ENCODE measurements at places on chromosomes 11 and 22.

GRCh38 chr11:119681361-119681910 is 47.6 kb downstream of the NECTIN1 start:
- no peak for DNase-seq

DNA sequence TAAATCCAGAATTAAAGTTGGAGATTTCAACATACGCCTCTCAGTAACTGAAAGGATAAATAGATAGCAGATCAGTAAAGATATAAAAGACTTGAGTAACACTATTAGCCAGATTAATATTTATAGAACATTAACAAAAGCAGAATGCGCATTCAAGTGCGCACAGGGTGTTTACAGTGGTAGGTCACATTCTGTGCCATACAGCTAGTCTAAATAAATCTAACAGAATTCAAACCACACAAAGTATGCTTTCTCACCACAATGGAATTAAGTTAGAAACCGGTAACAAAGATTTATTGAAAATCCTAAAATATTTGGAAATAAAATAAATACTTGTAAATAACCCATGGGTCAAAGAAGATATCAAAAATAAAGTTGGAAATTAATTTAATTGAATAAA is 341.0 kb downstream of the DYNC2H1 start:
- DNase-seq, result no peak

DNA sequence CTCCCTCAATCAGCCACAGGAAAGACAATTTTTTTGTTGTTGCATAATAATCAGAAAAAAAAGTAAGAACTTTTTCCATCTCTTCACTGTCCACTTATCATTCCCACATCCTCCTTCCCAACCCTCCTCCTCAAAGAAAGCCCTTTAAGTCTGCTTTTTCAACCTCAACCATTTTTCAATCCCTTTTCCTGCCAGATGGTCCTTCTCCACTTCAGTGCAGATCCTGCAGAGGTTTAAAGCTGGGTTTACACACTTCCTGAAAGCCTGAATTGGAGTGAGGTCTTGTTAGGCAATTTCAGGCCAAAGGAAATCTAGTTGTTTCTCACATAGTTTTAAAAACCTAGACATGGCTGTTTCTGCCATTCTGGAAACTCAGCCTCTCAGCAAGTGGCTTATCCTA is 78.3 kb downstream of the RPL27A start:
- no peak for DNase-seq

DNA sequence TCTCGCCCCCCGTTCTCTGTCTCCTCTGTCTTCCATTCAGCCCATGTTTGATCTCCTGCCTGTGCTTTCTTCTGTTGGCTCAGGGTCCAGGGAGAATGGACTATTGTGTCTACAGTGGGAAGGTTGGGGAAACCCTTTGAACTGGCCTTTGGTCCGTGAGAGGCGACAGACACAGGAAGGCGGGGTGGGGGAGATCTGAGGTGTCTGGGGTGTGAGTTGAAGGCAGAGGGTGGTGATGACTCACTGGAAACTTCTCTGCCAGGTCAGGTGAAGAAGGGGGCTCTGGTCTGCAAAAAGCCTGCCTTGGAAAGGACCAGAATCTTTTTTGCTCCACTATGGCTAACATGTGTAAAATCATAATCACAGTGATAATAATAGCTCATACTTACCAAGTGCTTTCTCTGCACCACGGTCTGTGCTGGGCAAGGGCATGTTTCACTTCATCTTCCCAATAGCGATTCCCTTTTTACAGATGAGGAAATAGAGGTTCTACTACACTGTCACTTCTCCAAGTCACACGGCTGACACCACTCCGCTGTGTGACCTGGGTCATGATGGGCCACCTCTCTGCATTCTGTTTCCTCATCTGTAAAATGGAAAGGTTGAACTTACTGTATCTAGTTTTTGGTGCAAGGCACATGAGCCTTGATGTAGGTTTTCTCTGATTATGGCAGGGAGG is 99.8 kb upstream of the ALX4 start:
- DNase-seq, result no peak

GRCh38 chr11:17384002-17384511 is 4.4 kb downstream of the KCNJ11 start:
- peak; percentile 60 for DNase-seq

DNA sequence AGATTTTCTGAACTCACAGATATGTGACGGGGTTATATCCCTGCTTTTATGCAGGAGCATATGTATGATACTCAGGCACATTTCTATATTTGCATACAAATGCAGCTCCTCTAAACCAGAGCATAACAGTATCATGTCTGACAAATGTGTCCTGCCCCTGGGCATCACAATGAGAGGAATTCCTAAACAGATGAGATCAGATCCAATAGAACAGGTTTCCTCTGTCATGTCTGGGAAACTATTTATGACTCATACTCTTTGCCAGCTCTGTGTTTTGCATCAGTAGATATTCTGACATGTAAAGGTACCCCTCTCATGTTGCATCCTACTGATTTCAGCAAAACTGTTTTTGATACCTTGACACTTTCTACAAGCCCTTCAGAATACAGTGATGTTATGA is 29.4 kb downstream of the SYT9 start:
- DNase-seq, result no peak

DNA sequence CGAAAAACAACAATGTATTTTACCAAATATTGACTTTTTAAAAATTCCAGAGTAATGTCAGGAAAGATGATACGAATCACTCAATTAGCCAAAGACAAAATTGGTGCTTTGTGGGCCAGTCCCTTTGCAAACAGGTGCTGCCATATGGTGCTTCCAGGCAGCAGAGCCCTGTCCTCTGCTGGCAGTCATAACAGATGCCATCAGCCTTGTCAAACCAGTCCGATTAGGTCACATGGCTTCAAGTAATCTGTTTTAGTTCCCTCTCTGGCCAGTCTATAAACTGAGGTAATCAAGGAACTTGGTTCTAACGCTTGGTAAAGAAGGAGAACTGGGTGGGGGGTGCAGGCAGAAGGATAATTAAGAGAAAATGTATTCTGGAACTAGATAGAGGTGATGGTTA is 49.1 kb upstream of the CAPRIN1 start:
- no peak for DNase-seq

DNA sequence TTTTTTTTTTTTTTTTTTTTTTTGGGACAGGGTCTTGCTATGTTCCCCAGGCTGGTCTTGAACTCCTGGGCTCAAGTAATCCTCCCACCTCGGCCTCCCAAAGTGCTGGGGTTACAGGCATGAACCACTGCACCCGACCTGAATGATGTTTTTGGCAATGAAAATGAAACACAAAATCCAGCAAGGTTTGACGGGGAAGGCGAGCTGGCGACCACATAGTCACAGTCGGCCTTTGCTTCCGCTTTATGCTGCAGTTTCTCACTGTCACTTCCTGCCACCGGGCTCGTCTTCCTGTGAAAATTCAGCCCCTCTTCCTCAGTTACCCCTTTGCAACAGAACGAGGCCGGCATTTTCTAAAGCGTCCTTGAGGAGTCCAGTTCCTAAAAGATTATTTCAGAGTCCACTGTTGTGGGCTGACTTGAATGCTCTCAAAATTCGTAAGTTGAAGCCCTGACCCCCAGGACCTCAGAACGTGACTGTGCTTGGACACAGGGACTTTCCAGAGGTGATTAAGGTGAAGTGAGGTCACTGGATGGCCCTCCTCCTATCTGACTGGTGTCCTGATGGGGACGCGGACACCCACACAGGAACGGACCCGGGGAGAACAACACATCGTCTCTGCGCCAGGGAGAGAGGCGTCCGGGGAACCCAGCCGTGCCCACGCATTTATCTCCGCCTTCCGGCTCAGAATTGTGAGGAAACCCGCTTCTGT is 2.9 kb upstream of the BID start:
- no peak for DNase-seq

DNA sequence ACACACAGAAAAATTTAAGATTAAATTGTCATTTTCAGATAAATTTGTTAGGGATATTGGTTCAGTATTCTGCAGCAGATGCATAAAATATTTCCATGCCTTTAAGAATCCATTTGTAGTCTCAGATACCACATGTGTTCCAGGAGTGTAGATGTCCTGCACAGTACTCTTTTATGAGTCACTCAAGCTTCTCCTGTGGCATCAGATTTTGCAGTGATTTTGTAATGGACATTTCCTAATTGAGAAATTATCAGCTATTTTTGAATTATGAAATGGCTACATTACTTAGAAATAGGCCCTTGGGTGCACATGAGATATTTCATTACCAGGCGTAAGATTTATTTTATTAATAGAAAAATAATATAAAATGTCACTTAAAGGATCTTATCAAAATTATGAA is 18.9 kb downstream of the MMP3 start:
- DNase-seq, result no peak

DNA sequence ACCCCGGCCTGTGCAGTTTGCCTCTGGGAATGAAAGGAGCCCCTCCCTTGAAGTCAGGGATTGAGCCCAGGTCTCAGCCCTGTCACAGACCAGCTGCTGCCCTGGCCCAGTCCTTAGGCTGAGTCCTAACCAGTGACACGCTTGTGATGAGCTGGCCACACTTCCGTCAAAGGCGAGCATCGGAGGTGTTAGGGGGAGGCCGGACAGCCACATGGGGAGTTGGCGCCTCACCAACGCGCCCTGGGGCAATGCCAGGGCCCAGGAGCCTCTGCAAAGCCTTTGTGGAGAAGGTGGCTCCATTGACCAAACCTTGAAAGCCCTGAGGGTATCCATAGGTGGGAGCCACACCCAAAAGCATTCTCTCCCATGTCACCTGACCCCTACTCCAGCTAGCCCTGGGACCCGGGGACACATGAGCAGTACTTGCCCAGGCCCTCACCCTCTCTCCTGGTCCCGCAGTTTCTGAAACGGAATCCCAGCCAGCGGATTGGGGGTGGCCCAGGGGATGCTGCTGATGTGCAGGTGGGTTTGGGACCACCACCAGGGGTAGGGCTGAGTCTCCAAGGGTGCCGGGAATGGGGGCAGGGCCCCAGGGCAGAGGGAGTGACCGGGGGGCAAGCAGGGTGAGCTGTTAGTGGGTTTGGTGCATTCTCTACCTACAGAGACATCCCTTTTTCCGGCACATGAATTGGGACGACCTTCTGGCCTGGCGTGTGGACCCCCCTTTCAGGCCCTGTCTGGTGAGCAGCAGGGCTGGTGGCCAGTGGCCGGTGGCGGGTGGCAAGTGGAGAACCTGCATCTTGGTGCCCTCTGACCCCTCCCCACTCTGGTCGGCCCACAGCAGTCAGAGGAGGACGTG is 3.7 kb downstream of the PTPRCAP start:
- no peak for DNase-seq

- DNase-seq, result no peak
These were observed 417.0 kb upstream of the NARS2 start for GRCh38 chr11:78991681-78992080.

- DNase-seq, result no peak
These were observed 45.3 kb upstream of the GALNT18 start for GRCh38 chr11:11667056-11667455.

DNA sequence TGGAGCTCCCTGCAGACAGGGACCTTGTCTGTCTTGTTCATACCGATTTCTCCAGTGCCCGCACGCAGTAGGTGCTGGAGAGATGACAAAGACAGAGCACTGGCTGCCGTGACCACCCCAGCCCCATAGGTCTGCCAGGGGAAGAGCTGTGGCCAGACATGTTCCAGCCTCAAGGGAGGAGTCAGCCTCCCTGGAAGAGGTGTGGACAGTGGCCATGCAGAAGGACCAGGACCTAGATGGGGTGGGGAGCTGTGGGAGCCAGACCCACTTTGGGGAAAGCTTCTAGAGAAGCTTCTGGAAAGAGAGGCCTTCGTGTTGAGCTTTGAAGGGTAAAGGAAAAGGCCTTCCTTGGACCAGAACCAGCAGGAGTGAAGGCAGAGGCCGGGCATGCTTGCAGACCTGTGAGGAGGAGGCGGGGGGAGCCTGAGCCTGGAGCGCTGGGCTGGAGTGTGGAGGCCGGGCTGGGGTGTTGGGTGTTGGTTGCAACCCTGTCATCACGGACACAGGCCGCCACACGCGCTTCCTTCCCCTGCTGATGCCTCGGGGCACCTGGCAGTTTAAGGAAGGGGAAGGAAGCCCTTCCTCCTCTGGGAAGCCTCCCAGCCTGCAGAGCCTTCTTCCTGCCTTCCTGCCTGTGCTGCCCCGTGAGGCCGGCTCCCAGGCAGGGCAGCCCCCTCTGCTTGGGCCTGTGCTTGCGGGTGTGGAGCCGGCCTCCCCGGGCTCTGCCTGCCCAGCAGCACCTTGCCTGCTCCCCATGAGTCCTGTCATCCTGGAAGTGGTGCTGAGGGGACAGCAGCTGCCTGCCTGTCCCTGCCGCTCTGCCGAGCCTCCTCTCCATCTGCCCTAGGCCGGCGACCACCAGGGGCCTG is 12.3 kb downstream of the RELT start:
- DNase-seq, result no peak

GRCh38 chr11:9825315-9825714 is 161.4 kb downstream of the SWAP70 start:
- DNase-seq, result no peak

GRCh38 chr11:34866375-34866774 is 49.8 kb downstream of the APIP start:
- no peak for DNase-seq

- DNase-seq, result no peak
These were observed 32.6 kb upstream of the PRAME start for GRCh38 chr22:22591348-22592299.

- no peak for DNase-seq
These were observed 39.3 kb upstream of the BSX start for GRCh38 chr11:123020968-123021367.

GRCh38 chr11:23364076-23364475 is 503.8 kb upstream of the CCDC179 start:
- DNase-seq, result no peak

GRCh38 chr22:45587638-45588505 is 83.8 kb upstream of the ATXN10 start:
- DNase-seq, result no peak

DNA sequence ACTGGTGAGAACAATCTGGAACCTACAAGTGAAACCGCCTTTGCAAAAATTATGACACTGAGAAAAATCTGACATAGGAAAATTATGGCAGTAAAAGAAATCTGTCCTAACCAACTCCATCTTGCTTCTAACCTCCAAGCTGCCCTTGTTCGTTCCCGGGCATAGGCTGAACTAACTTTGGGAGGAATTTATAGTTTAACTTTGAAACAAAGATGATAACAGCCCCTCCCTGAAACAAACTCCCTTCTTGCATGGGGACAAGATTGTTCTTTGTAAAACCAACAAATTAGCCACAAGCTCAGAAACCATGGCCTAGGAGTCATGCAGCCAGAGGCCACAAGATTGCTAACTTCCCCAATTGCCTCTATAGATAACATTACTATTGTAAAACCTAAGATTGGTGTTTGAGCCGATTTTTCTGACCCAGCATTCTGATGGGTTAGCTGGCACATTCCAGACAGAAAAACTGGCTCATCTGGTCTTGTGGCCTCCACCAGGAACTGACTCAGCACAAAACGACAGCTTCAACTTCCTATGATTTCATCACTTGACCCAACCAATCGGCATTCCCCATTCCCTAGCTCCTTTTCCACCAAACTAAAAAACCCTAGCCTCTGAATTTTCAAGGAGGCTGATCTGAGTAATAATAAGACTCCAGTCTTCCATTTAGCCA is 3.6 kb upstream of the CCDC81 start:
- no peak for DNase-seq

- no peak for DNase-seq
These were observed 126.3 kb downstream of the LUZP2 start for GRCh38 chr11:24623121-24623520.

- no peak for DNase-seq
These were observed 148.2 kb upstream of the SNX19 start for GRCh38 chr11:131064373-131064991.

Measured in stimulated activated CD4-positive, alpha-beta T cell treated with anti-CD3 and anti-CD28 coated beads, TNF-alpha, amount 100 ng/mL, for 4 hours (primary cell).